AG09309 (cell line): ENCODE measurements at places on chromosomes 16 and 17.

DNA sequence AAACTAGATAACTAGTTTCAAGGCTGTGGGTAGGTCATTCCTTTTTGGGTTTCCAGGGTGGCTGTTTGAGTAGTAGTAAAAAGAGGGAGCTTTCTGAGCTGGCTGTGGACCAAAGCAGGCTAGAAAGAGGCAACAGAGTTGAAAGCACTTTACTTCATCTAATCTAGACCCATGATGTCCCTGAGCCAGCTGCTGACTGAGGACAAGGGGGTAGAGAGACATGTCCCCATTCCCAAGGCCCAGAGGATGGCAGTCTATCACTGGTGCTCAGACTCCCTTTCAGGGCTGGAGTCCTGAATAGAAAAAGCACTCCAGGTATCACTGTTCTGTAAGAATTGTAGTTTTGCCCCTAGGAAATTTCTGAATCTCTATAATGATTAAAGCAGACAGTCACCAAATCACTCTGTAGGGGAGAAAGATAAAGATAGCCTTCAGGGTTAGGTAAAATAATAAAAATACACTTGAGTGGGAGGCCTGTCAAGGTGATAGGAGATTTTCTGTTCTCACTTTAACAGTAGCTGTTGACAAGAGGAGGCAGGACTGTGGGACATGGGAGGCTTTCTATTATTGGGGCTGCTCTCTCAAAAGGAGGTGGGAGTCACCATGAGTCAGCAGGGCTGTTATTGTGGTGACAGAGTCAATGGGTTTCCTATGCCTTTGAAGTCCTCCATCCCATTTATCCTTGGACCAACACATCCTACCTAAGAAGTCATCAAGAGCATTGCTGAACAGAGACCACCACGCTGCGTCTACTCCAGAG, 190.2 kb upstream of the MPHOSPH6 start:
- DNase-seq, result no peak

- DNase-seq, result no peak
Measured at GRCh38 chr16:27486344-27486743, 63.4 kb downstream of the GTF3C1 start.

GRCh38 chr17:8830141-8830540, 31.0 kb upstream of the MFSD6L start:
- no peak for DNase-seq

GRCh38 chr17:66593116-66593515, 241.8 kb upstream of the CACNG5 start:
- DNase-seq, result no peak

- DNase-seq, result no peak
Measured at GRCh38 chr17:76726776-76727718, at the start of gene METTL23. METTL23 (plus strand) TSS chr17:76726839; CDS start chr17:76729711, 2,872 bp downstream.

GRCh38 chr17:73133911-73134649, 30.7 kb upstream of the SSTR2 start:
- no peak for DNase-seq
